ENCODE measurements at places on chromosomes 13 and 19. TPM values are rescaled to one million over a fixed set of nuclear protein-coding genes. Genes with fewer than 3 reads are reported as not detected.

CBY2 gene
- total RNA-seq: not detected

IFT88 gene
- total RNA-seq: 10.6 TPM

GFY gene
- total RNA-seq: 0.16 TPM

EFNB2 gene
- total RNA-seq: 5.7 TPM

SLC25A41 gene
- 0.13 TPM for total RNA-seq

RFX2 gene
- 6.1 TPM for total RNA-seq

PDX1 gene
- total RNA-seq: not detected

KL gene
- 0.05 TPM for total RNA-seq

APOC1 gene
- 110 TPM for total RNA-seq

GAPDHS gene
- not detected for total RNA-seq

IGFL2 gene
- 1.5 TPM for total RNA-seq

ZNF534 gene
- not detected for total RNA-seq

GNA15 gene
- total RNA-seq: 0.15 TPM

TNFSF9 gene
- total RNA-seq: 2.3 TPM

PRR20B gene
- not detected for total RNA-seq

C19orf67 gene
- not detected for total RNA-seq

ZNF677 gene
- total RNA-seq: not detected

C2CD4C gene
- 0.22 TPM for total RNA-seq

All from A549 treated with Hydrocortisone at 1 μM for 4 hours (cell line).